Cardiac ventricle fibroblast (primary cell): ENCODE measurements at places on chromosomes 5 and 9. TPM values are rescaled to one million over a fixed set of nuclear protein-coding genes. Genes with fewer than 3 reads are reported as not detected.

PCDHGB6 gene
- 2.6 and 3.6 TPM in 2 replicates for total RNA-seq

CER1 gene
- not detected in 2 replicates for total RNA-seq

COL15A1 gene
- total RNA-seq = 6.4 and 6.9 TPM in 2 replicates

BRD8 gene
- 21.9 and 27.3 TPM in 2 replicates for total RNA-seq

SLC4A9 gene
- total RNA-seq = not detected in 2 replicates

TAF11L10 gene
- not detected in 2 replicates for total RNA-seq

GTF3C4 gene
- total RNA-seq = 12.7 and 13.8 TPM in 2 replicates

LCP2 gene
- 0.10 and 0.12 TPM in 2 replicates for total RNA-seq

SAPCD2 gene
- 0.34 and 0.75 TPM in 2 replicates for total RNA-seq

TAL2 gene
- total RNA-seq = not detected in 2 replicates

NUTM2F gene
- total RNA-seq = not detected in 2 replicates
